ENCODE measurements at places on chromosomes 2 and 18.

DNA sequence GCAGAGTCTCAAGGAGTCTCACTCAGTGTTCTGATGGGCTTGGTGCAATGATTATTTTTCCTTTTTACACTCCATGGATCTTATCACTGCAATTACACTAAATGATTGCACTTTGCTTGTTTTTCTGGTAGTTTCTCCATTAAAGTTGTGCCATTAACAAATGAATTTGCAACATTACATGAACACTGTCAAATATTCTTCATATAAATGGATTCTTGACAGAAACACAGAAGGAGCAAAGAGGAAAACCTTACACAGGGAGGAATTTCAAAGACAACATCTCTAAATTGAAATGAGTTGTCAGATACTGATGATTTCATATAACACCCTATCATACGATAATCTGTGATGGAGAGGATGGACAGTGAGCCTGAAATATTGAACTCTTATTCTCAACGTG, 65.4 kb upstream of the CHST9 start:
- DNase-seq, result no peak

DNA sequence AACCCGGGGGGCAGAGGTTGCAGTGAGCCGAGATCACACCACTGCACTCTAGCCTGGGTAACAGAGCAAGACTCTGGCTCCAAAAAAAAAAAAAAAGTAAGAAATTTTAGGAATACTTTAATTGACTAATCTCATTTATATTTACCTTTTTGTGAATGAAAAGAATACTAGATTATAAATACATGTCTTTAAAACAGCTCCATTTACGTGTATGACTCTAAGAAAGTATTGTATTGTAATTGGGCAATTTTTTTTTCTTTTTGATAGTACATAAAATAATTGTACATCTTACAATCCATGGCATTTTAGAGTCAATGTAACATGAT, 8.0 kb downstream of the IL36A start:
- DNase-seq, result no peak

DNA sequence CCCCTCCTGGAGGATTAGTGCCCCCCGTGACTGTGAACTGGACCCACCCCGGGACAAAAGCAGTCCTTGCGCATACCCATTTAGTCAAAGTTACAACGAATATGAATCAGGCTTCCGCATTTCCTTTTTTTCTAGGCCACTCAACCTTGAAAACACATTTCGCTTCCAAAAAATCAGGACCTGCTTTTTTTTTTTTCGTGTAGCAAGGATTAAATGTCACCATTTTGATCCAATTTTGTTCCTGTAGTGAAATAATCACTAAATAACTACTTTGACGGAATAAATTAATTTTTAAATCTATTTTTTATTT, 464 bp upstream of the FTCDNL1 start:
- DNase-seq, result no peak

GRCh38 chr2:28394331-28394877, 1.7 kb downstream of the FOSL2 start:
- DNase-seq, result peak; percentile 25

DNA sequence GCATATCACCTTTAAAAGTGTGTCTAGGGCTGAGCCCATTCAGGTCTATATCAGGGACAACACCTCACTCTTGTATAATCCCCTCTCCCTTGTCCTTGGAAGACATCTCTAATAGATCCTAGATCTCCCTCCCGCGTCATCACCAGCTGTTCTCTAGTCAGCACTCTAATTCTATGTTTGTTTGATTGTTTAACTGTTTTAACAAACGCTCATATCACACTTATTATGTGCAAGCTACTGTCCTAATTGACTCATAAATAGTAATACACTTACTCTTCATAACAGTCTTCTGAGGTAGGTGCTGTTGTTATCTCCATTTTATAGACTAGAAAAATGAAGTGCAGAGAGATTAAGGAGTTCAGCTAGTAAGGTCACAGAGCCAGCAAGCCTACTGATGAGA, 1.6 kb upstream of the ERMN start:
- no peak for DNase-seq

GRCh38 chr2:200619279-200619678, 33.5 kb downstream of the AOX1 start:
- DNase-seq, result no peak

GRCh38 chr2:26245231-26245732, 543 bp downstream of the HADHB start:
- DNase-seq, result peak; percentile 60

GRCh38 chr2:235270956-235271355, 222.9 kb upstream of the AGAP1 start:
- DNase-seq, result no peak

- DNase-seq, result no peak
Observed at GRCh38 chr2:37636381-37637066, 34.9 kb downstream of the CDC42EP3 start.

DNA sequence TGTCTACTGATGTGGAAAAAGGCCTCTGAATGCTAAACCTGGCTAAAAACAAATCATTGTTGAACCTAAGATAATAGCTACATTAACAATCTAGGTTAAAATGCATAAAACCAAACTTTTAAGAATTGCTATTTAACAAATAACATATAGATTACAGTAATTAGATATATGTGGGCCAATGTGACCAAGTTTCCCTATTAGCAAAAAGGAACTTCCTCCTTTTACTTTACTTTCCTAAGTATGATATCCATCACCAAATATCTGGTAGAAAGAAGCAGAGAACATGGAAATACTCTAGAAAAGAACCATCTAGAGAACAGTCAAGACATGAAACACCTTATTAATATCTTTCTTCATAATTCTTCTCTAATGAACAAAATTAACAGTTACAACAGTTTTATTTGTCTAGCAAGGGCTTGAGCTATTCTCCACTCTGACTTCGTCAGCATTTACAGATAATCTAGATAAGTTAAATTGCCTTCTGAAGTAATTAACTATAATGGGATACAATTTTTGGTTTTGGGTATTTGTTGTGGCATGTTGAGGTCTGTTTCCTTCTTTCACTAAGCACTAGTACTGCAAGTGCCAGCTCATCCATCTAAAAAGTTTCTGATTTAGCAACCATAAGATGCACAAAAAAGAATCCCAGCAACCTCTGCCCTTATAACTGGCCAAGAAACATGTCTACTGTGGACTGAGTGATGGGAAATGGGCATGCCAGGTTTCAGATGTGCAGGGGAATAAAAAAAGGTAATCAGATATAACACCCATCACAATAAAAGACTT, 53.3 kb downstream of the MEMO1 start:
- no peak for DNase-seq

DNA sequence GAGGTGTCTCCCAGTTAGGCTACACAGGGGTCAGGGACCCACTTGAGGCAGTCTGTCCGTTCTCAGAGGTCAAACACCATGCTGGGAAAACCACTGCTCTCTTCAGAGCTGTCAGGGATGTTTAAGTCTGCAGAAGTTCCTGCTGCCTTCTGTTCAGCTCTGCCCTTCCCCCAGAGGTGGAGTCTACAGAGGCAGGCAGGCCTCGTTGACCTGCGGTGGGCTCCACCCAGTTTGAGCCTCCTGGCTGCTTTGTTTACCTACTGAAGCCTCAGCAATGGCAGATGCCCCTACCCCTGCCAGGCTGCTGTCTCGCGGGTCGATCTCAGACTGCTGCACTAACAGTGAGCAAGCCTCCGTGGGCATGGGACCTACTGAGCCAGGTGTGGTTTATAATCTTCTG, 346.3 kb downstream of the CELF4 start:
- DNase-seq, result no peak

- no peak for DNase-seq
Observed at GRCh38 chr2:24247592-24247991, 72.7 kb downstream of the FAM228A start.

DNA sequence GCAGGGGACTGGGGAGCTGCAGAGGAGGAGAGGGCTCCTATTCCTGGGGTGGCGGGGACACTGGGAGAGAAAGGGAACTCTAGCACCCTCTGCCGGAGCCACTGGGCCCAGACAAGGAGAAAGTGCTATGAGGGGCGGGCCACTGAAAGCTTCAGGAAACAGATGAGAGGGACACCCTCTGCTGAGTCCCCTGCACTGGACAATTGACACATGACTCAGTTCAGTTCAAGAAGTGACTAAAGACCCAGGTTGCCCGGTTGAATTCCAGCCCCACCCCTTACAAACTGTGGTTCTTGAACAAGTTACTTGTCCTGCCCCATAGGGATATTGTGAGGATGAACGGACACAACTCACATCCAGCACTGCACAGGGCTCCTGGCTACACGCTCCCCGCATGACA, 5.0 kb downstream of the RUFY4 start:
- peak; percentile 25 for DNase-seq

GRCh38 chr2:98175811-98176210, 88.8 kb downstream of the VWA3B start:
- DNase-seq, result no peak

- DNase-seq, result no peak
Observed at GRCh38 chr2:191693778-191694177, 15.8 kb downstream of the NABP1 start.

DNA sequence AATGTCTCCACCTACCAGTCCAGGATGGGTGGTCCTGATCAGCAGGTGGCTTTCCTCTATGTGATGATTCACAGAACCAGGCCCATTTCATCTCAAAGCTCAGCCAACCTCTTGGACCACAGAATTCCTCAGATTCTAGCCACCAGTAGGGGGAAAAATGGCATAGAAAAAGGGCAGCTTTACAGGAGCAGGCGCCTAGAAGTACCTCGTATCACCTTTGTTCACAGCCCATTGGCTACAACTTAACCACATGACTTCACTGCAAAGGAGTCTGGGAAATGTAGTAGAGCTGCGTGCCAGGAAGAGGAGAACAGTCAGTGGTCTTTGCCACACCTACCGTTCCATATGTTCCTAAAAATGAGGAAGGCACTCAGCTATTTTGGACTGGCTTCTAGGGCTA, 62.8 kb upstream of the DTNA start:
- peak; percentile 7 for DNase-seq

DNA sequence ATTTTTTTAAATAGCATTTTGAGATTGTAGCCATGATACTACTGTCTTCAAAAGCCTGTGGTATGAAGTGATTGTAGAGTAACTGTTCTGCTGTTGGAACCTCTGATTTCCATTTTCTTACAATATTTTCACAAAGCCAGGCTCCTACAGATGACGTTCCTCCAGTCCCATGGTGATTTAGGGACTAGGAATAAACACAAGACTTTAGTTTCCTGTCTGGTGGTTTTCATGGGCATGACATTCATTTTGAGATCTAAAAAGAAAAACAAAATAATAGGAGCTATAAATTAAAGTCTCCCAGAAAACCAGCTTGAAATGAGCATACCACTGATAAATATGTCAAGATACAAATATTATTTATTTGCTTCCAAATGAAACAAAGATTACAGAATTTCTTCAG, 1223.5 kb upstream of the CELF4 start:
- no peak for DNase-seq

- DNase-seq, result no peak
Observed at GRCh38 chr18:24428709-24429108, 2.2 kb downstream of the IMPACT start.

GRCh38 chr18:3036108-3036507, 23.2 kb upstream of the LPIN2 start:
- no peak for DNase-seq

Data from Kasumi-1 (cell line).